PC-3 (cell line): ENCODE measurements at places on chromosomes 3 and 15. TPM values are rescaled to one million over a fixed set of nuclear protein-coding genes. Genes with fewer than 3 reads are reported as not detected.

GRCh38 chr15:40582726-40583246 lies 11.3 kb upstream of the KNL1 start:
- peak; percentile 59 for DNase-seq

DNA sequence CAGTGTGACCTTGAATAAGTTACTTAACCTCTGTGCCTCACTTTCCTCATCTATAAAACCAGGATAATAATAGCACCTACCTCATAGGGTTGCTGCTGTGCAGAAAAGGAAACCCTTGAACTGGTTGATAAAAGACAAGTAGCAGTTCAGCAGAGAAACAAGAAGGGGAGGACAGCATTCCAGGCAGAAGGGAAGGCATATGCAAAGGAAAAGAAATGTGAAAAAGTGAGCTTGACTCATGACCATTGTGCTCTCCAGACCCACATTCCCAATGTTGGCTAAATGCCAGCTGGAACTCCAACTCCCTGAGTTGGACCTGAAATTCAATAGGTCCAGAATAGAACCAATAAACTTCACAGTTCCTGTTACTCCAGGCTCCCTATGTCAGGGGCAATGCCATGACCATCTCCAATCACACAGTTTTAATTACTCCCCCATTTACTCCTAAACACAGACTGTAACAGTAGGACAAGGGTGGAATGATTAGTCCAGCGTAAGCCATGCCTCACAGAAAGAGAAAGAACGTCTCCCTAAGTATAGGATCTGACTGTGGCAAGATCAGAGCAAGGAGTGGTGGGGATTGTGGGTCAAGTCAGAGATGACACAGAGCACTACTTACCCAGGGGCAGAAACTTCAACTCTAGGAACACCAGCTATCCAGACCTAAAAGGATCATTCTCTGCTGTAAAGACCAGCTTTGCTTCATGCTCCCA lies 26.9 kb downstream of the PRKAR2A start:
- DNase-seq = peak; percentile 45

The SERPINI2 gene
- not detected in 2 replicates for total RNA-seq

- DNase-seq = no peak
These were observed 137.7 kb downstream of the IGF1R start for GRCh38 chr15:98785807-98786621.

The GALNT15 gene
- total RNA-seq = not detected in 2 replicates

GRCh38 chr3:164806188-164806587 lies 272.1 kb downstream of the SI start:
- DNase-seq = no peak

The RAB43 gene
- 22.4 and 26.6 TPM in 2 replicates for total RNA-seq

GRCh38 chr15:38611228-38611627 lies 46.6 kb upstream of the RASGRP1 start:
- no peak for DNase-seq

GRCh38 chr3:23463791-23464190 lies 260.7 kb downstream of the UBE2E2 start:
- no peak for DNase-seq

DNA sequence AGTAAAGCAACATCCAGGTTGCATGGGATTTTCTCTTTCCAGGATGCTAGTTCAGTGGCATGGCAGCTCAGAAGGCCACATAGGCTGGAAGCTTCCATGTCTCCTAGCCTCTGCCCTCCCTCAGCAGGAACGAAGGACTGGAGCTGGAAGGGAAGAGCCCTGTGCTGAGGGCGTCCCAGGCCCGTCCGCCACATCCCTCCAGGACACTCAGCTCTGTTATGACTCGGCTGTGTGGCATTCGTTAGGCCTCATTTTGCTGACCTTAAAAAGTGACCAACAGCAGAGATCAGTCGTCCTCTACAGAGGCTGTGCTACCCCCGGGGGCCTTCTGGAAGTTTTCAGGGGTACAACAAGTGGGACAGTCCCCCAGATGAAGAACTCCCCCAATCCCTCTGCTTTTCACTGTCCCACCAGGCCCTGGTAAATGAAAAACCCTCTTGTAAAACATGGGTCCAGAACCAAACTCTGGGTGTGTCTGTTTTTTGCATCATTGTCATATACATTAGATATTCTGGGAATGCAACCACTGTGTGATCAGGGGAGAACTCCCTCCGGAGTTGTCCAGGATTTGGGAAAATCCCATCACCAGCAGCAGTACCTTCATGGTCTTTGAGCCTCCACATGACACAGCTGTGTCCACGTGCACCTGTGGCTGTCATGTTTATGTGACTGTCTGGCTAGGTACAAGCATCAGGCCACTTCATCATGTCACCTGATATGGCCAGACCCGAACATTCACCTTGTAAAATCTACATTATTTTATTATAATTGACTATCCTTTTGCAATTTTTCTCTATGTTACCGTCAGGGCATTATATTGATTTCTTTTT lies 149.9 kb downstream of the OR4M2 start:
- DNase-seq = no peak

The GOLGA8R gene
- total RNA-seq = 0.07 and 0.69 TPM in 2 replicates

DNA sequence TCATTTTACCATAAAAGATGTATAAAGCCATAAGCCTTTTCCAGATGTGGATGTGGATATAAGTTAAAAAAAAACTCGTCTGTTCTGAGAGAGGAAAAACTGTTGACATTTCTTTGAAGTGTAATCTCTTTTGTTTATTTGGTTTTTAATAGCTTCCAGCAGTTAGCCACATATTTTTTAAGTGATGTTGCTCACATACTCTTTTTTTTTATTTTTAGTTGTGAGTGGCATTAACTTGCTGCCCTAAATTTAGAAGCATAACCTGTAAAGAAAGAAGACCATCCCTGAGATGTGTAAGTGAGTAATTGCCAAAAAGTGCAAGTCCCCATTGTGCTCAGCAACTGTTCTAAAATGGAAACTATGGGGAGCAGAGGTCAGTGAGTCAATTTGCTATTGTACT lies 415.9 kb upstream of the MDFIC2 start:
- DNase-seq = peak; percentile 13

The ASTE1 gene
- total RNA-seq = 2.8 and 2.9 TPM in 2 replicates

GRCh38 chr15:95459273-95459672 lies 871.2 kb upstream of the NR2F2 start:
- DNase-seq = peak; percentile 72

- DNase-seq = no peak
These were observed 2.8 kb upstream of the CPNE4 start for GRCh38 chr3:132037581-132037980.

- DNase-seq = peak; percentile 68
These were observed 223.0 kb downstream of the EPHA6 start for GRCh38 chr3:97037294-97037943.

The TMEM212 gene
- total RNA-seq = not detected in 2 replicates

DNA sequence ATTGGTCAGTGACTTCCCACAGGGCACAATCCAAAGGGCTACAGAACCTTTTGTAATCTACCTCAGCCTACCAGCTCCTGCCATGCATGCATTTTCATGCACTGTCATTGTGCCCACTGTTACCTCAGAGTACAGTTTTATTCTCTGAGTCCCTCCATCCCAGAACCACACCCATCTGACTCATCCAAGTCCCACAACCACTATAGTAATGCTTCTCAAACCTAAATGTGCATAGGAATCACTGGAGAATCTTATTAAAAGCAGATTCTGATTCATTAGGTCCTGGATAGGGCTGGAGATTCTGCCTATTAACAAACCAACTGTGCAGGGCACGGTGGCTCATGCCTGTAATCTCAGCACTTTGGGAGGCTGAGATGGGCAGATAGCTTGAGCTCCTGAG lies 3.7 kb upstream of the B3GALNT1 start:
- peak; percentile 96 for DNase-seq

DNA sequence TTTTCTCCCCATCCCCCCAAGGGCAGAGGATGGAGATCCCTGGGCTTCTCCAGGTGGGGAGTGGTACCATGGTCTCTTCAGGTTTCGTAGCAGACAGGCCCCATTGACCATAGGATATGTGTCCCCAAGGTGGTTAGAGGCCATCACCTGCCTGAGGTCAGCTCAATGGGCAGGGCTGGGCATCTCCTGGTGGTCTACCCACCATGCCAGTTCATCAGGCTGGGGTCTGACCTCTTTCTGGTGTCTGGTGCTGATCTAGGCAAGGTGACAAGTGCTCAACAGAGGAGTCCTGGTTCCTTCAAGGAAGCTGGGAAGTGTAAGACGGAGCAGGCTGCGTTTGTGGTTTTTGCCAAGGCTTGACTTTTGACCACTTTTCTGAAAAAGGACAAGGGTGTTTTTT lies 71.4 kb downstream of the SMAD3 start:
- DNase-seq = no peak

GRCh38 chr3:196712514-196713413 lies 587 bp downstream of the PIGX start:
- no peak for DNase-seq

DNA sequence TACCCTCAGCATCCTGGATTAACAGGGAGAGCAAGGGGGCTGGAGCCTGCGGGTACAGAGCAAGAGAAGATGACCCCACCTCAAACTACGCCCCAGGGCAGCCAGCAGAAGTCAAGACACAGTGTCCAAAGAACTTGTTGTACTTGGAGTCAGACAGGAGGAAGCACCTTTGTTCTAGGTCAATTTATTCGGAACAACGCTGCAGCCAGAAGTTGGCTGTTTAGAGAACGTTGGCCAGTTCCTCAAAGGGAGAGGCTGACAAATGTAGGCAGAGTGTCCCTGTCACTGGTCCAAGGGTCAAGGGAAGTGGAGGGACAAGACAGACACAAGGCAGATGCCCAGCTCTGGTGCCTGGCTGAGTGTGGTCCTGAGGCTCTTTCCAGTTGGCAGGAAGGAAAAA lies 32.1 kb upstream of the PIAS1 start:
- DNase-seq = no peak

- no peak for DNase-seq
These were observed 79.5 kb upstream of the UMPS start for GRCh38 chr3:124650798-124651197.

GRCh38 chr3:159763602-159764489 lies 224.8 kb upstream of the IL12A start:
- peak; percentile 91 for DNase-seq

GRCh38 chr3:150765949-150766720 lies 3.2 kb upstream of the SIAH2 start:
- peak; percentile 58 for DNase-seq

- DNase-seq = peak; percentile 38
These were observed 201.2 kb downstream of the FMN1 start for GRCh38 chr15:32993285-32993684.

The CORO2B gene
- 0.66 and 0.92 TPM in 2 replicates for total RNA-seq

DNA sequence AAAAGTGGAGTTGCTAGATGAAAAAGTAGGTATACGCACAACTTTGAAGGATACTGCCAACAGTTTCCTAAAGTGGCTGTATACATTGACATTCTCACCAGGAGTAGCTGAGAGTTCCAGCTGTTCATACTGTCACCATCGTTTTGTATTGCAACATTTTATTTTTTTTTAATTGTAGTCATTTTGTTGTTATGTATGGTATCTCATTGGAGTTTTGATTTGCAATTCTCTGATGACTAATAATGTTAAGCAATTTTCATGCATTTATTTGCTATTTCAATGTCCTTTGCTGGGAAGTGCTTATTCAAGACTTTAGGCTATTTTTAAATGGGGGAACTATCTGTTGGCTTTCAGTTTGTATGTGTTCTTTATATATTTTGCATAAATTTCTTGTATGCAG lies 185.1 kb upstream of the TGFBR2 start:
- DNase-seq = peak; percentile 40

DNA sequence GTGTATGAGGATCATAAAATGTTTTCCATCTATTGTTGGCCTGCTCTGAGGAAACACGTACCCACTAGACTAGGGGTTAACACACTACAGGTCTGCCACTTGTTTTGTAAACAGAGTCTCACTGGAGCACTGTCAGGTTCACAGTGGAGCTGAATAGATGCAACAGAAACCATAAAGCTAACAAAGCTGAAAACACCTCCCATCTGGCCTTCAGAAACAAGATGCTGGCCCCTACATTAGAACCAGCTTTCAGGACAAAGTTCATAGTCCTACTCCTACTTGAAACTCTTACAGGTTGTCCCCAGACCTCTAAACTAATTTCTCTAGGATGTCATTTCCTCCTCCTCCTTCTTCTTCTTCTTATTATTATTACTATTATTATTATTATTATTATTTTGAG lies 42.3 kb downstream of the SNX4 start:
- DNase-seq = no peak

DNA sequence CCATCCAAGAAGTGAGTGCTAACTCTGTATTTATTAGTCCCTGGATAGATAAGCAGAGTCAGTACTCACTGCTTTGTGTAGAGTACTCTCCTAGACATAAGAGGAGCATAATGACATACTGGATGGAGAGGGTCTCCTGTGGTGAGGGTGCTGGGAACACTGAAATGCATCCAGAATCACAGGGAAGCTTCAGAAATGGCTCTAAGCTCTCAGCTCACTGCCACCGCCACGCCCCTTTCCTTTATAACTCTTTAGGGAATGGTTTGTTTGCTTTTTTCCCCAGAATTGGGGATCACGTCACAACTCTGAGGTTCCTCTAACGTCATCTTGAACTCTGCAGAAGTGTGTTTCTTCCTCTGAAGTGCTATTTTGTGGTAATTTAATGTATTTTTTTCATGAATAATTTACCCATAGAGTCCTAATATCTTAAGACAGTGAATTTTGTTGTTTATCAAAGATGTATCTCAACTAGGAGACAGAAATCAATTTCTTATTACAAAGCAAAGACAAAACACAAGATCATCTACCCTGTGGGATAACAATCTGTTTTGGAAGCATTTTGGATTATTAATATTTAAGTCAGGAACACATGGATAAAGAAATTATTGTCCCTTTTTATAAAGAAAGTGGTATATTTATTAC lies 154.6 kb downstream of the PTPRG start:
- DNase-seq = no peak

The AHSG gene
- total RNA-seq = not detected in 2 replicates

DNA sequence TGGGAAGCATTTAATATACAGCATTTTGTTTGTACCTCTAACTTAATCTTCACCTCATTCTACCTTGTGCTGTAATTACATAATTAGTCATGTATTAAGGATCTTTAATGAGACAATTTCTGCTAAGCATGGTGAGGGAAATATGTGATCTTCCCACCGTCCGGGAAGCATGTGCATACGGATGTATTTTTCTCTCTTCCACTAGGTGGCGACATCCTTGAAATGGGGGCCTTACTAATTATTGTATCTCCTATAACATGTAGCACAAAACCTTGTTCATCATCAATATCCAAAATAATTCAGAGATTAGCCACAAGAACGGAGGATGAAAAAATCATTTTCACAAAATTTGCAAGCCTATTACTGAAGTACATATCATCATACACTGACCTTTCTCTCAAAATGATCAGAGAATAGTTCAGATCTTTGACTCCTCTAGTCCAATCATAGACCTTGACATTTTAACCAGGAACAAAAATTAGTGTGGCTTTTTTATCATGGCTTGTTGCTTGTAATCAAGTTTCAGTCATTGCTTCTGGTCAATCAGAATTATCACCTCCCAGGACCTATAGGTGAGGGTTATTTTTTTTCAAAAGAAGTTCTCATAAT lies 148.9 kb upstream of the GBE1 start:
- DNase-seq = peak; percentile 69
